ENCODE measurements at places on chromosomes 12 and 14.
A peak's percentile ranks its signal among the peaks of the same experiment; 100 is the strongest.

DNA sequence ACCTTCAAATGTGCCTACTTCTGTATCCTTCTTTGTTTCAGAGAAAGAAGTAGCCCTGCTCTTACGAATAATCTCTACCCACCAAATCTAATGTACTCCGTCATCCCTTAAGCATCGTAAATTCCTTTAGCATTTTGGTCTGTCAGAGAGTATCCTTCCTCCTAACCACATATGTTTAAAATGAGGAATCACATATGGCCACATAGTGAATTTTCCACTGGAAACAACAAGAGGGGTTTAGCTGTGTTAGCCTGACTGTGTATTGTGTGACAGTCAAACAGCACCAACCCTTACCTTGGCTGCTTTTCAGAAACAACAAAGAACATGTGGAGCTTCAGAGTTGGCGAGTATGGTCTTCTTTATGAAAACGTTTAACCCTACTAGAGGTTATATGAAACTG, 5.5 kb downstream of the LUM start:
- no peak for DNase-seq

DNA sequence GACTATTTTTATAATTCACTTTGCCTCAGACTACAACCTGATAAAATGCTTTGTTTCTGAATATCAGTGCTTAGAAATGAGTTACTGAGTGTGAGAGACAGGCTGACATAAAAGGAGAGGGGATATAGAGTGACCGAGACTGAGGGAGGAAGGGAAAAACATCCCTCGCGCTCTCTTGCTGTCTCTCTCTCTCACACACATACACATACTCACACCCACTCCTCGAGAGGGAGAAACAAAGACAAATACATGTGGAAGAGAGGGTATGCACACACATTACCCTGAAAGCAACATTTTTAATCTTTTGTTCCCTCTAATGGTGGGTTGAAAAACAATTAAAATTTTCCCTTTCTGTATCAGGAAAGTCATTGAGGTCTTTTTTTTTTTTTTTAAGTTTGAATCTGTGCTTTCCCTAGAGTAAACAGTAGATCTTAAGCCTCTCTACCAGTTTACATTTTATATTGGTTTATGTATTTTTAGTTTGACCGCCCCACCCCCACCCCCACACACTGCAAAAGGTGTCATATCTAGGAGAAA, 45.3 kb downstream of the FRS2 start:
- no peak for DNase-seq

DNA sequence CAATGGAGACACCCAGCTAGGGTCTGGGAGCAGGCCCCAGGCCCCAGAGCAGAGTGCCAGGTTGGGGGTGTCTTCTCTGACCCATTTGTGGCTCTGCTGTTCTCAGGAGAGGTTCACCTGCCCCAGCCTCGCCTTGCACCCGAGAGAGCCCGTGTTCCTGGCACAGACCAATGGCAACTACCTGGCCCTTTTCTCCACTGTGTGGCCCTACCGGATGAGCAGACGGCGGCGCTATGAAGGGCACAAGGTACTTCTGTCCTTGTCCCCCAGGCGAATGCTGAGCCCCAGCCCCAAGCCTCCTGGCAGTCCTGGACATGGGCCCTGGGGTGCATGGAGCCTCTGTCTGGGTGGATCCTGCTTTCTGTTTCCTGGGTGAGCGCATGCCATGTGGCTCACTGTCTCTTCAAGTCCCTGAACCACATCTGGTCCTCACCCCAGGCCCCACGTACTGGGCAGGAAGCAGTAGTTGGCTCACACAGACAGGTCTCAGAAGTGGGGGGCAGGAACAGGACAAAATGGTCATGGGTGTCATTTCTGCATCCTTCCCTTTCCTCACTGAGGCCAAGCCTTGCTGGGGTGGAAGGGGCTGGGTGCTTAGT, 58.2 kb downstream of the BEGAIN start:
- no peak for DNase-seq

- DNase-seq = no peak
These were observed 24.8 kb downstream of the NUAK1 start for GRCh38 chr12:106113824-106114446.

GRCh38 chr12:24820872-24821271, 128.0 kb downstream of the BCAT1 start:
- no peak for DNase-seq

DNA sequence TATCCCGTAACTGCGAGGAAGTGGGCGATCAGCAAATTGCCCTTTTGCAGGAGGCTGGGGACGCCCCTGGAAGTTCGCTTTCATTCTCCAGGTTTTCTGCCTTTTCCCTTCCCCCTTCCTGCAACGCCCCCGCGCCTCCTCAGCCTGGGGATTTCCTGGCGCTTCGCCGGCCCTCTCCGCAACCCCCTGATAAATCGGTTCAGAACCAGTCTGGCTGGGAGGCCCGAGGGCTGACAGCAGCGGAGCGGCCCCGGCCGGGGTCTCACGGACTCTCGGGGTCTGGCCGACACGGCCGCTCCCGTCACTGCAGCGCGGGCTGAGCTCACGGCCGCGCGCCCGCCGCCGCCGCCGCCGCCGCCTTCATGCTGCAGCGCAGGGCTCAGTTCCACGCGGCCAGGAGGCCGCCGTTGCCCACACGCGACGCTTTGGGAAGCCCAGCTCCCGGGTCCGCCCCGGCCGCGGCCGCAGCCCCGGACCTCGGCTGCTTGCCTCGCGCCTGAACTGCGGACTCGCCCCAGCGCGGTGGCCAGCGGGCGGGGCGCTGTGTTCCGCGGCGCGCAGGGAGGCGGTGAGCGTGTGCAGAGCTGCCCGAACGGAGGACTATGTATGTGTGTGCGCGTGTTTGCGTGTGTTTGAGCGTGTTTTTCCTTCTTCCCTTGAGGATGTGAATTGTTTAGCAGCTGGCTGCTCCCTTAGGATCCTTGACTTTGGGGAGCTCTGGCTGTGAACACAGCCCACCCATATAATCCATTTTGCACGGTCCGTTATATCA, at the start of gene LRFN5:
LRFN5 (plus strand) TSS at position 345 of the 772 bp plus-strand sequence.
- no peak for DNase-seq

GRCh38 chr14:42854061-42854460, 1247.4 kb downstream of the LRFN5 start:
- DNase-seq = no peak

- no peak for DNase-seq
These were observed 176.8 kb downstream of the TBX5 start for GRCh38 chr12:114229150-114229549.

- DNase-seq = no peak
These were observed 8.0 kb downstream of the DGKA start for GRCh38 chr12:55938826-55939501.

DNA sequence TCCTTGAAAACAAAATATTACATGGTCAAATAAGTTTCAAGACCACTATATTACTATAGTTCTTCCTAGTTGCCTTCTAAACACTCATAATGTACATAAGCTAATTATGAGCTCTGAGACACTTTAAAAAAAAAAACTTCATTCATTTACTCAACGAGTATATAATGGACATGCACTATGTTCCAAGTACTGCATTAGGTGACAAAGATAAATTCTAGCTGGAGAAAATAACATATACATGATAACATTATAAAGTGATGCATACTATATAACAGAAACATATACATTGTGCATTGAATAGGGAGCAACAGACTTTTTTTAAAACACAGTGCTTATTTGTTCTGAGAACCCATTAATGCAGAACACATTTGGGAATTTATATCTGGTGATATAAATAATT, 202.3 kb downstream of the NELL2 start:
- no peak for DNase-seq

DNA sequence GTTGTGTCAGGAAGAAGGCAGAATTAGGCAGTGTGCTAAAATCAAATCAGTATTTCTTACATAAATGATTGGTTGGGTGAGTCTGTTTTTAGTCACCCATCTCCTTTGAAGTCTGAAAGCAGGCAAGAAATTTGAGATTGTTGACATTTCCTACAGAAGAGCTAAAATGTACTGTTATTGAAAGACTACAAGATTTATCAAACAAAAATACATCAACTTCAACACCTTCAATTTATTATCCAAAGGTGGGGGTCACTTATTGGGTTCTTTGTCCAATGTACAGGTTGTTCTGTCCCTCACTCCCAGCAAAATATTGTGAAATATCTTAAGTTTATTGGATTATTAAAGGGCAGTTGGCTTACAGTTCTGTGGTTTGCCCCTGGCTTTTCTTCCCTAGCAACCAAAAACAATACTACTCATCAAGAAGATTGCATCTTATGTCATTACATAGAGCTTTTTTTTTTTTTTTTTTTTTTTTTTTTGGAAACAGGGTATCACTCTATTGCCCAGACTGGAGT, 20.6 kb upstream of the PKP2 start:
- no peak for DNase-seq

DNA sequence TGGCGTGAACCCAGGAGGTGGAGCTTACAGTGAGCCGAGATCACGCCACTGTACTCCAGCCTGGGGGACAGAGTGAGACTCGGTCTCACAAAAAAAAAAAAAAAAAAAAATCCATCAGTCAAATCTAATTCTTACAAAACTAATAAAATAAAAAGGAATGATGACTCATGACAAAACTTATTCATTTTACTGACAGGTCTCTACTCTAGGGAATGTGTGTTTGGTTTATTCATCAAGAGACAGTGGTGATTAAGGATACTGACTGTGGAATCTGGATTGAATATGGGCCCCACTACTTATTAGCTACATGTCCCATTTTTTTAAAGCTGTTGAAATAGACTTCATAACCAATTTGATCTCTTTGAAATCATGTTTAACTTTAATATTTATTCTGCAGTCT, 29.3 kb upstream of the GAS2L3 start:
- no peak for DNase-seq

- no peak for DNase-seq
These were observed 63.1 kb upstream of the DACT1 start for GRCh38 chr14:58574623-58575022.

- DNase-seq = no peak
These were observed 6.5 kb downstream of the CBLN3 start for GRCh38 chr14:24422694-24423601.

GRCh38 chr14:97306133-97306759, 509.1 kb downstream of the VRK1 start:
- DNase-seq = no peak

GRCh38 chr14:76346391-76347160, 29.4 kb upstream of the ESRRB start:
- DNase-seq = no peak

- no peak for DNase-seq
These were observed 2.6 kb downstream of the LIN7A start for GRCh38 chr12:80935111-80935510.

DNA sequence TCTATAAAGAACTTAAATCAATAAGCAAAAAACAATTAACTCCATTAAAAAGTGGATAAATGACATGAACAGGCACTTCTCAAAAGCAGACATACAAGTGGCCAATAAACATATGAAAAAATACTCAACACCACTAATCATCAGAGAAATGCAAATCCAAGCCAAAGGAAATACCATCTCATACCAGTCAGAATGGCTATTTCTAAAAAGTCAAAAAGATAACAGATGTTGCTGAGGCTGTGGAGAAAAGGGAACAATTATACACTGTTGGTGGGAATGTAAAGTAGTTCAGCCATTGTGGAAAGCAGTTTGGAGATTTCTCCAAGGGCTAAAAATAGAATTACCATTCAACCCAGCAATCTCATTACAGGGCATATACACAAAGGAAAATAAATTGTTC, 234.5 kb upstream of the PLXNC1 start:
- DNase-seq = no peak

DNA sequence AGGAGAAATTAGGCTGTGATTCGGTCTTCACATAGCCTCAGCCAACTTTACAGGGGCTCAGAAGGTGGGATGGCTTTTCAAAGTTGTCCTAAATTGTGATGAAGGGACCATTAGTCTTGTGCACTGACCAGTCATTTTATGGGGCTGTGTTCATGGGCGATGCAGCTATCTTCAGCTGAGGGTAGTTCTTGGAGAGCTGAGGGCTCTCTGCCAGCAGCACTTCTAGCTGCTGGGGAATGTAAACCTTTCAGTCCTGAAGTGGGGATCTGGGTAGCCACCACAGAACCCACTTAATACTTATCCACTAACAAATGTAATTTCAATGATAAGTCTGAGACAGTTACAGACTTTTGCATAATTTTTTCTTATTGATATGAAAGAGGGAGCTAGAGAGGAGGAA, 270.6 kb downstream of the AEBP2 start:
- DNase-seq = no peak

DNA sequence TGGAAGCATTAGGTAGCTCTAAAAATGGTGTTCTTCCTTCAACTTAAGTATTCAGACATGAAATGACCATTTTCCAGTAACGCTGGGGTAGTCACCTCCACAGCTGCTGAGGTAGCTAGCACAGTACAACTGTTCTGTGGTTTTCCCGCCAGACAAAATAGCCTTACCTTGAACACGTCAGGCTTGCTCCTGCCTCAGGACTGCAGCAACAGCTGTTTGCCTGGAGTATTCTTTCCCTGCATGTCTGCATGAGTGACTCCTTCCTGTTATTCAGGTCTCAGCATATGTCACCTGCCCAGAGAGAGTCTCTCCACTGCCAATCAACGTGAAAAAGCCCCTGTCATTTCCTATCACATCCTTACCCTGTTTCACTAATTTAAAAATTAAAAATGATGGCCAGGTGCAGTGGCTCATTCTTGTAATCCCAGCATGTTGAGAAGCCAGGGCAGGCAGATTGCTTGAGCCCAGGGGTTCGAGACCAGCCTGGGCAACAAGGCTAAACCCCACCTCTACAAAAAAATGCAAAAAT, 37.9 kb downstream of the WDR89 start:
- DNase-seq = no peak

DNA sequence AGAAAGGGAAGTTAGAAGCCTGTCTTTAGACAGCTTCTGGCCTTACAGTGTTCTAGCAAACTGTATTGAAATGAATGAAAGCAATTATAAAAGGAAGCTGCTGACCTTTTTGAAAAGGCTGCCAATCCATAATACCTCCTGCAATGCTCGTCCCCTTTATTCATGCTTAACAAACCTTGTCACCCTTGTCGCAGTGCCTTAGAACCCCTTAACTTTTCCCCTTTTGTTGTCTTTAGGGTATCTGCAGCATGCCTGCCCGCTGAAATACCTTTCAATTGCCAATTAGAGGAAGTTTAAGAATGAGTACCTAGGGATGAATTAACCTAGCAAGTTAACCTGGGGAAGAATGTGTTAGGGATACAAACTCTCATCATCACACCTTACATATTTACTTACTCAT, 731.2 kb downstream of the RERGL start:
- no peak for DNase-seq

- DNase-seq = no peak
These were observed 9.6 kb downstream of the TSPAN9 start for GRCh38 chr12:3086729-3087323.

DNA sequence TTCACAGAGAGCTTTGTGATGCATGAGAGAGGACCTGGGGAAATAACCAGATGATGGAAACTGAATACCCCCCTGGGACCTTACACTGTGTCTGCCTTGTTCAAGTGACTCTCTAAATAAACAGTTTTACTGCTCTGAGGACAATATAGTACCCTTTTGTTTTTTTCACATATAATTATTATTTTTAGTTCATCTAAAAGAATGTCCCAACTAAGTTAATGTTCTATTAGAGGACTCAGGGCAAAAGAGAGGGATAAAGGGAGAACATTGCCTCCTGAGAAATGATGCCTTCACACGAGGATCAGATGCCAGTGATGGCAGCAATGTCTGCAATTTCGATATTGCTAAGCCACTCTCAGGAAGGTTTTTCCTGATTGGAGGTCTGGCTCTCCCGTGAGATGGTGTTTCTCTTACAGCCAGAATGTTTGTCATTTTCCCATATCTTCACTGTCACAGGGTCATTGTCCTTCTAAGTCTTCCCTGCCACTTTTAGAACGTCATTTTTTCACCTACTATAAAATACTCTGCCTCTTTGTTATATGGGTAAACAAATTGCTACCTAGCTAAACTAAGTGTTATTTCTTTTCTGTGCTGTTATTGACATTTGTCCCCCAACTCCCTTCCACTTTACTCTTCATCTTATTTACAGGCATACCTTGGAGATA, 201.6 kb downstream of the RAD51B start:
- peak; percentile 94 for DNase-seq
